ENCODE measurements at places on chromosomes 3 and 15.
A peak's percentile ranks its signal among the peaks of the same experiment; 100 is the strongest.

- DNase-seq, result no peak
Observed at GRCh38 chr3:4738737-4739274, 240.4 kb upstream of the BHLHE40 start.

GRCh38 chr15:38894243-38894948 lies 329.8 kb upstream of the RASGRP1 start:
- no peak for DNase-seq

DNA sequence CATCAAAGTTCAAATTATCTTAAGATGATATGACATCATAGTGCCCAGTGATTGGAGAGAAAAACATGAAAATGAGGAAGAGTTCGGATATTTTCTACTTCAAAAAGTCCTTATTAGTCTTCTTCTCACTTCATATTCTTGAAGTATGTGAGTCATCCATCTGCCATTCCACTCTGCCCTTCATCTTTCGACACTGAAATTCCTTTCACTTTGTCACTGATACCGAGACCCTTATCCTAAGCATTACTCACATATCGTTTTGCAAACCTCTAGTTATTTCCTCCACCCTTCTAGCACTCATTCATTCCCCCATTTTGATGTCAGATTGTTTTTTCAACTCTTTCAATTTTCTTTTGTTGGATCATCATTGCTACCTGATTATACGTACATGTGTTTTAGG lies 4.0 kb downstream of the OR5H14 start:
- no peak for DNase-seq

- peak; percentile 41 for DNase-seq
Observed at GRCh38 chr3:42263354-42264346, 2.3 kb downstream of the CCK start.

- no peak for DNase-seq
Observed at GRCh38 chr3:23052620-23053019, 150.5 kb upstream of the UBE2E2 start.

- no peak for DNase-seq
Observed at GRCh38 chr15:63722204-63722808, 111.4 kb downstream of the HERC1 start.
